Endothelial cell of coronary artery (primary cell): ENCODE measurements at places on chromosomes 13 and 19. TPM values are rescaled to one million over a fixed set of nuclear protein-coding genes. Genes with fewer than 3 reads are reported as not detected.

CAPN12 gene
- total RNA-seq: not detected in 2 replicates

ZNF221 gene
- total RNA-seq: 4.4 and 7.7 TPM in 2 replicates

SBSN gene
- 0.09 TPM in 1 of 2 replicates, not detected in the other for total RNA-seq

MYBPC2 gene
- total RNA-seq: not detected in 2 replicates

CYP4F8 gene
- total RNA-seq: not detected in 2 replicates

OLFM2 gene
- total RNA-seq: 0.36 and 2.4 TPM in 2 replicates

POGLUT2 gene
- total RNA-seq: 16.6 and 21.2 TPM in 2 replicates

NLRP7 gene
- not detected in 2 replicates for total RNA-seq

CNN1 gene
- 2.0 and 6.9 TPM in 2 replicates for total RNA-seq

CYP2A7 gene
- total RNA-seq: not detected in 2 replicates

DHDH gene
- total RNA-seq: 0.18 TPM in 1 of 2 replicates, not detected in the other

DPF1 gene
- total RNA-seq: 0.28 and 1.3 TPM in 2 replicates

KIR3DL1 gene
- total RNA-seq: not detected in 2 replicates

ADM5 gene
- total RNA-seq: 0.47 and 0.54 TPM in 2 replicates

PSG7 gene
- not detected in 2 replicates for total RNA-seq

DEDD2 gene
- total RNA-seq: 13.0 and 14.9 TPM in 2 replicates

SHKBP1 gene
- 23.8 and 25.1 TPM in 2 replicates for total RNA-seq

ADGRL1 gene
- 1.7 and 3.7 TPM in 2 replicates for total RNA-seq

TTC9B gene
- not detected in 2 replicates for total RNA-seq

ZNF699 gene
- 3.1 and 10.3 TPM in 2 replicates for total RNA-seq

LILRB2 gene
- total RNA-seq: not detected in 2 replicates

PRR22 gene
- total RNA-seq: 0.19 and 0.27 TPM in 2 replicates

JSRP1 gene
- not detected in 2 replicates for total RNA-seq

LRG1 gene
- total RNA-seq: 0.28 and 0.36 TPM in 2 replicates

CYP4F22 gene
- total RNA-seq: not detected in 2 replicates

SMIM24 gene
- not detected in 2 replicates for total RNA-seq

MCF2L gene
- total RNA-seq: 0.09 and 0.75 TPM in 2 replicates

MEIOSIN gene
- not detected in 2 replicates for total RNA-seq

PGLYRP1 gene
- not detected in 2 replicates for total RNA-seq

GARIN5A gene
- 0.19 TPM in 1 of 2 replicates, not detected in the other for total RNA-seq

SPC24 gene
- 37.4 and 77.4 TPM in 2 replicates for total RNA-seq

KIR2DL3 gene
- total RNA-seq: not detected in 2 replicates

SWSAP1 gene
- 0.56 and 0.72 TPM in 2 replicates for total RNA-seq

UBE2L5 gene
- total RNA-seq: not detected in 2 replicates

SPTBN4 gene
- total RNA-seq: 0.09 and 0.28 TPM in 2 replicates
